ENCODE measurements at places on chromosomes 5 and 9.
A peak's percentile ranks its signal among the peaks of the same experiment; 100 is the strongest.

DNA sequence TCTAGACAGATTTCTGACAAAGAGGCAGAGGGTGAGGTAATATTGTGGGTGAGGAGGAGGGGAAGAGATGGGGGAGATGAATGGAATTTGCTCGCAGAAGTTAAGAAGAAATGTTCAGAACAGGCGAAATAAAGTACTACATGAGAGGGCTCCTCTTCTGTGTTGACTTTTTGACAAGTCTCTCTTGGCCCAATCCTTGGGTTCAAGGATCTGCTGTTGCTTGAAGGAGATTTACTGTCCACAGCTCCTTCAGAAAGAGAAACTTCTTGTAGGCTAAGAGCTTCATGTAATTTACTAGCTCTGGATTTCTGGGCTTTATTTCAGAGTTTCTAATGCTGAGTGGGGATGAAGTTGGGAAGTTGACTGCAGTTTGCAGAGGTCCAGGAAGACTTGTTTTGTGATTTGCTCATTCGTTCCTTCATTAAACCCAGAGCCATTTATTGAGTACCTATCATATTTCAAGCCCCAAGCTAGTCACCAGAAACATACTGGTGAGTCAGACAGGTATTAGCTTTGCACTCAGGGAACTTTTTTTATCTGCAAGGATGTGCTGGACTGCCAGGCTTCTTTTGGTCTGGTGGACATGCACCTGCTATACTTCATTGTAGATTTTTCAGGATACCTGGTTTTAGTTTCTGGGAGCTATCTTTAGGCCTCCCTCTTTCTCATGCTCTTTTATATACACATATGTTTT is 402.9 kb upstream of the CLINT1 start:
- DNase-seq = no peak

DNA sequence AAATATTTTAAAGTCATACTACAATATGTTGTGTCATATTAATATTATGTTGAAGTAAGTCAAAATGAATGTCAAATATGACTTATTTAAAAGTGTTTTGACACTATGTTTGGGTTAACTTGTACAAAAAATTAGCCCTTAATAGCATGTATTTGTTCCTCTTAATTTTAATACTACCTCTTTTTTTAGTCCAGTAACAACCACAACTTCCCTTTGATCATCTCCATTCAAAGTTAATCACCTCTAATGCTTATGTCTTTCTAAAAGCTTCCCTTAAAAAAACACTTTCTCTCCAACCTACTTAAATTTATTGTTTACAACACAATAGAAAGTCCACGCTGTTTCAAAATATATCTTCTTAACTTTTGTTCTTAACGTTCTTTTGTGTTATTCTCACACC is 9.6 kb downstream of the SLCO4C1 start:
- DNase-seq = no peak

DNA sequence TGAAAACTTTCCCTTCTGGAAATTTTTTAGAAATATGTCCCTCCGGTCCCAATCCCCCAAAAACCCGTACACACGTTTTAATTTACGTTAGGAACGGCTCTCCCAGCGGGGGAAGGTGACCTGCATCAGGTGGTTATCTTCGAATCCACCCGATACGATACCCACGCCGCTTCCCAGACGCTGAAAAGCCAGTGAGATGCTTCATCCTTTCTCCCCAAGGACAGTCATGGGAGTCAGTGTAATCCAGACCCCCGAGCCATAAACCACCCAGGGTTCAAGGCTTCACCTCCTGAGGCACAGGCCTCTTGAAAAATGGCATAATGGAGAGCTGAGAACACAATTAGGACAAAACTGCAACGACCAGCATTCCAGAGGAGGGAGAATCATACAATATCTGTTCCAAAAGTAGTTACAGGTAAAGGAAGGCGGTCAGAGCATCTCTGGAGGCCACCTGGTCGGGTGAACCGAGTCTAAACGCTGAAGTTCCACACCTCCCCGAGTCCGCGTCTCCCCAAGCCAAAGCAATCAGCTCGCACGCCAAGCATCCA is 857 bp downstream of the FAM169A start:
- no peak for DNase-seq

DNA sequence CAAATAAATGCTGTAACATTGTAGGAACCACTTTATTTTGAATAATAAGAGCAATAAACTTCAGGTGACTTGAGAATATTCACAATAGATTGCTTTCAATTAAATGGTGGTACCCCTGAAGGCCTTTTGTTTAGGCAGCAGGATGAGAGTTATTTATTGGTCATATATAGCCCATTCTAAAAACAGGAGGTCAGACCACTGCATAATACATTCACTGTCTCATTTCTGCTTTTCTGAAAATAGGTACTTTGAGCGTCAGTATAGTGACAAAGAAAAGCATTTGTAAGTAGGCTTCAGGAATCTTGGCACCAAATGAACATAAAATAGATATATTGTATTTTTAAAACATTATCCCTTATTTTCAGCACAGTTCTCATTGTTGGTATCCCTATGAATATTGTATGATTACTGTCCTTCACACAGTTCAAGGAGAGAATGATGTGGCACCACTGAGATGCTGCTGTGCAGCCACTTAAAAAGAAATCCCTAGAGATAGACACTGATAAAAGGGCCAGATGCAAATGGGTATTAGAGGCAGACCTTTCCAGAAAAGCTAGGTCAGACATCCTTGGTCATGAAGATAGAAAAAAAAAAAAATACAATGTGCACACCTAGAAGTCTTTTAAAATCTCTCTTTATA is 381.8 kb upstream of the ST8SIA4 start:
- DNase-seq = no peak

GRCh38 chr9:34341659-34342295 is 12.4 kb downstream of the NUDT2 start:
- no peak for DNase-seq

DNA sequence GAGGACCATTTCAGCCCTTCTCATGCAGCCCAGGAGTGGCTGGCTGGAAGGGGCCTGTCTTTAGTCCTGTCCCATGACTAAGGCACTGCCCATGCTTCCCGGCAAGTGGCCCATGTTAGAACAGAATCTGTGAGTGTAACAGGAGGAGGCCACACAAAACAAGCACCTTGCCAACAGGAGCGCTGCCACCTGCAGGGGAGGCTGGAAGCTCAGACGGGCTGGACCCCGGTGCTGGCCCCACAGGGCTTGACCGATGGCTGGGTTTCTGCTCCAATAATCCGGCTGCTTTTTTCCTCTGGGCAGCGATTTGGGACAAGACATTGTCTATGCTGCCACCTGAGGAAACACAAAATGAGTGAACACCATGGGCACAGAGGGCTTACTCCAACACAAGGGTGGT is 28.4 kb downstream of the ANKS6 start:
- no peak for DNase-seq

- DNase-seq = peak; percentile 66
These were observed 222.8 kb upstream of the KLF4 start for GRCh38 chr9:107712390-107712789.

GRCh38 chr9:126519660-126520420 is 93.9 kb upstream of the LMX1B start:
- no peak for DNase-seq

DNA sequence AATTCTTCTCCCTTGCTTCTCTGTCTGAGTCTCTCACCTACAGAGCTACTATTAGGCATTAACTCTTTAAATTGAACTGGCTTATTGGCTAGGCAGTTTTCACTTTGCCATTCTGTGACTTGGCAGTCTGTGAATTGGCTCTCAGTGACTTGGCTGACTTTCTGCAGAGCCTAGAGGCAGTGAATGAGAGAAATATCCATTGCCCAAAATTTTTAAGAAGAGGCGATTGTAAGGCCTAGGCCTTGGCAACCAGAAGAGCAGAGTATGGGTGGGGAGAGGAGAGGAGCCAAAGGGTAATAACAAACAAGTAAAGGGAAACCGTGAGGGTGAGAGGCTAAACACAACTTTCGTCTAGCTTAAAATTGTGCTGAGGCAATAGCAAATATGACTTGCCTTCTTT is 176.7 kb downstream of the PRR16 start:
- DNase-seq = no peak

GRCh38 chr9:8391132-8391531 is 591.6 kb upstream of the DMAC1 start:
- no peak for DNase-seq

GRCh38 chr5:66072031-66072430 is 72.1 kb upstream of the SREK1 start:
- DNase-seq = no peak

DNA sequence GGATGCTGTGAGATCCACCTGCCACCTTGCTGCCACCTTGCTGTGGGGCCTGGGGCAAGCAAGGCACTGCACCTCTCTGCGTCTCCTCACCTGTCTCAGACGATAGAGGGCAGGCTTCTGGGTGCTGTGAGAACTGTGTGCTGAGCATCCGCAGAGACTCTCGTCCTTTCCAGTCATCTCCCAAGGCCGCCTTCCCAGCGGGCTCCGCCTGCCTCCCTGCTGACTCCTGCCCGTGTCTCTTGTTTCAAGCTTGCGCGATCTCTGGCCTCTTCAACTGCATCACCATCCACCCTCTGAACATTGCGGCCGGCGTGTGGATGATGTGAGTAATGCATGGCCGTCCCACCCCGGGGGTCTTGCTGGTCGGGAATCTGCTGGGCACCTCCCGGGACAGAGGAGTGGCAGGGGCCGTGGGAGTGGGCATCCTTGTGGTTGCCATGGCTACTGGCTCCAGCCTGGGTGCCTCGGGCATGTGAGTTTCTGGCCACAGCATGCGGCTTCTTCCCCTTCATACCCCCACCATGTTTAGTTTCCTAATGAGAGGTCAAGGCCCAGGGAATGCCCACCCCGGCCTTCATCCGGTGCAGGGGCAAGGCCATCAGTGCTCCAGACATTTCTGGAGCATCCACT is 3.6 kb downstream of the CACFD1 start:
- DNase-seq = no peak

DNA sequence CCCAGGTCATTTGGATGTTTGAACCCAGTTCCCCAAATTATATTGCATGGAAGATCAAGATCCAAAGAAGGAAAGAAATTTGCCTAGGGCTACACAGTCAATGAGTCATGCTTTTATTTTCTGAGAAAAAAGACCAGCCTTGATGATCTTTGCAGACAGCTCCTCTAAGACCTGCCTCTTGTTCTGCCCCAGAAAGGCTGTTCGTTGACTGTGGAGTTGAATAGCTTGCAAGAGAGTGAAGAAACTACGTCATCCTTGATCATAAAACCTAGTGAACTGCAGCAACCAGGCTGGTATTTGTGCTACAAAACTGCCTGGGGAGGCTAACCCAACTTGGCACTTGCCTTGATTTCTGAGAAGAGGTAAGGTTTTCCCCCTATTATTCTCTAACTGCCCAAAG is 263.9 kb downstream of the PAPPA start:
- DNase-seq = no peak

- DNase-seq = peak; percentile 63
These were observed 25.5 kb downstream of the ESM1 start for GRCh38 chr5:54959673-54960418.
